CD4-positive, alpha-beta T cell treated with Interleukin-10 for 1 hour (primary cell): ENCODE measurements at places on chromosomes 16 and 17.

DNA sequence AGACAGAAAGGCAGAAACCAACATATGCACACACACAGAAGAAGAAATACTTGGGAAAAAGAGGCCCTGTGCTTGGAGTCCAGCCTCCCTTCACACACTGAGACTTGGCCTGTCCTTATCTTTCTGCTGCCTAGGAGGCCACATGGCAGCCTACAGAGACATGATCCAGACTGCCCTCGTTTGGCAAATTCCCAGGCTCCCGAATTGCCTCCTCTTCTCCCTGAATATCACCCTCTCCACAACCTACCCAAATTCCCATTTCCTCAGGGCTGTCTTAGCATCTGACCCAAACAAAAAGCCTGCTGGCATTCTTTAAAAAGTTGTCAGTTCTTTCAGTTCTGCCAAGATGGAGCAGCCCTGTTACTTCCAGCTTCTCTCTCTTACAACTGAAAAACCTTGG is 59.8 kb downstream of the DNAH17 start:
- DNase-seq, result no peak

DNA sequence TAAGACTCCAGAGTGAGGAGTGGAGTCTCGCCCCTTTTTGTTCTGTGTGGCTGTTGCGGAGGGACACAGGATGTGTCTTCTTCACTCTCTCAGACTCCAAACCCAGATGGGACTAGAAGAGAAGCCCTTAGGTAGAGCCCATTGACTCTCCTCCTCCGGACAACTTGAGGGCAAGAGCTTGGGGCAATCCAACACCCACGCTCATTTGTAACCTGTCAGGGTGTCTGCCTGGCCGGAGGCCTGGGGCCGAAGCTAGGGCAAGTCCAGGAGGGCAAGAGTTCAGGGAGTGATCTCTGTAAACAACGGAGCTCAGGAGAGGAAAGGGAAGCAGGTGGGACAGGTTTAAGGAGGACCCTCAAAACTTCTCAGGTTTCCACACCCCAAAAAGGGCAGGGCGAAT is 1.4 kb upstream of the HOXB1 start:
- DNase-seq, result no peak

DNA sequence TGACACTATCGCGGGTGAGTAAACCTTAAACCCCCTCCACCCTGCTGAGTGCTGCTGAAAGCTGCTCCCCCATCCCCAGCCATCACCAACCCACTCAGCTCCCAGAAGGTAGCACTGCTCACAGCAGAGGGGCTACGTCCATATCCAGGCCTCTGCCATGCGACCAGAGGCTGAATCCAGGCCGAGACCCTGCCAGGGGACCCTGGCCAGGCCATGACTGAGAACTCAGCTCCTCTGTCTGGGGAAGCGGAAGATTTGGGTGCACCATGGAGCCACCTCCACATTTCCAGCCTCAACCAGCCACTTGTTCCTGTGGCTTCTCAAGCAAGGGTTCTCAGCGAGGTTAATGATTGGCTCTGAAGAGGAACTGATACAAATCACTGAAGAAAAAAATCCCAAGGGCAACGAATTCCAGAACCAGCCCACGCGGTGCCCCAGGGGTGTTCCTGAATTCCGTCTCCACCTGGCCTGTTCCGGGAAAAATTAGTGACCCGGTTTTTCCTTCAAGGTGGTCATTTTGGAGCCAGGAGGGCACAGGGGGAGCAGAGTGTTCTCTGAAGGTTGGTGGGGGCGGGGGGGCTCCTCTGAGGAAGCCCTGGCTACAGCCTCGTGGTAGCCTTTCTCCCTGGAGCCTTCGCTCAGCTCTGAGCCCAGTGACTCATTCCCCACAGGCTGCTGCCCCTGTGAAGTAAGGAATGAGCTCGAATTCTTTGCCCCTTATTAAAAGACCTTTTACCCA is 9.3 kb upstream of the SLC16A5 start:
- DNase-seq, result no peak

GRCh38 chr17:16013943-16014407 is 14.4 kb downstream of the TTC19 start:
- DNase-seq, result no peak

DNA sequence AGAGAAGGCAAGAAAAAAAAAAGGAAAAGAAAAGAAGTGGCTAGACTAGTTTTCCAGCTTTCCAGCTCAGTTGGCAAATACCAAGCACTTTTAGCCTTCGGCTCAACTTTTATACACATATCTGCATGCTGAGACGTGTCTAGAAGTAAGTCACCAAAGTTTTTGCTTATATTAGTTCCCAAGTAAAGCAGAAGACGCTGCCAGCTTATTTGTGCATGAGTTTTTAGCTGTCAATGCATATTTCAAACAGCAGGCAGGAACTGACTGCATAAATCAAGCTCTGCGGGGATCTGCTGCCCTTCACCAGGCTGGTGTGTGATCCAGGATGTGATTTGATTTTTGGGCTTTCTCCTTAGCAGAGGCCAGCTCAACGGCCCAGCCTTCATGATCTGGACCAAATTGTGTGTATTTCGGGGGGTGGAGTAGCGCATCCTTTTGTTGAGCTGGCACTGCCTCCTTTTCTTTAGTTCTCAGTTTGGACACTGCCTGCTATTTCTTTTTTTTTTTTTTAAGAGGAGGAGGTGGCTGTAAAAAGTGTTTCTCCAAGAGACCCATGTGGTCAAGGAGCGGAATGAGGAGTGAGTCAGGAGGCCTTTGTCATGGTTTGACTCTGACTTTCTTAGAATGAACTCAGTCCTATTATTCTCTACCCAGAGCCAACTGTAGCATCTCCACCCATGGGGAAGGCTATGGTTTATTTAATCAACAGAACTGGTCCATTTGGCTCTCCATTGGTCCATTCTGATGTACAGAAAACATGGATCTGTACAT is 162.6 kb upstream of the XYLT1 start:
- DNase-seq, result no peak

DNA sequence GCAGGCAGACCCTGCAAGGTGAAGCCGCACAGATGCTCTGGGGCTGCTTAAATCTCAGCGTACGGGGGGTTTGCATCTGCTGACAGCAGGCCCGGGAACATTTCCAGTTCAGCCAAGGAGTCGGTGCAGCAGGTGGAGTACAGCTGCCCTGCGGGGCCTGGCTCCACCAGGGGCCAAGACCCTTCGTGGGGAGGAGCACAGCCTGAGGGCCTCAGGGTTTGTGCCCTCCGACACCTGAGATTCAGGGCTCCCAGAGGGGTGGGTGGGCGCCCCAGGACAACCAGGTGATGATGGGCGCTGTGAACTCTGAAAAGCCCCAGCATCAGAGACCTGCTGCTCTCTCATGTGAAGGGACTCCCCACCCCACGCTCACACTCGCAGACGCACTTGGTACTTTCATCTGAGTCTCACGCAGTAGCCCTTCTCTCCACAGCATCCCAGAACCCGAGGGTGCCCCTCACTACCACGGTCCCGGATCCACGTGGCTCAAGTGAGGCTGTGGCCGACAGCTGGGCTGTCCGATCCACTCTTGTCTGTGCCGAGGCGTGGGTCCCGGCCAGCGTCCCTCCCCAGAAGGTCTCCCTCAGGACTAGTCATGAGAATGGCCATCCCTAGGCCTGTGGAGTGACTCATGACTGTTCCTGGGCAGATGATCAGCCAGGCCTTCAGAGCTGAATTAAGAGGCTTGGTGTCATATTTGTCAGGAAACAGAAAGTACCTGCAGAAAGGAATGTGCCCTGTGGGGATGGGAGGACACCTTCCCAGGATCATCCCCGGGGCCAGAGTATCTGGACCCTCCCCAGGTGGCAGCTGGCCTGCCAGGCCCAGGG is 29.6 kb downstream of the ACSF3 start:
- no peak for DNase-seq

DNA sequence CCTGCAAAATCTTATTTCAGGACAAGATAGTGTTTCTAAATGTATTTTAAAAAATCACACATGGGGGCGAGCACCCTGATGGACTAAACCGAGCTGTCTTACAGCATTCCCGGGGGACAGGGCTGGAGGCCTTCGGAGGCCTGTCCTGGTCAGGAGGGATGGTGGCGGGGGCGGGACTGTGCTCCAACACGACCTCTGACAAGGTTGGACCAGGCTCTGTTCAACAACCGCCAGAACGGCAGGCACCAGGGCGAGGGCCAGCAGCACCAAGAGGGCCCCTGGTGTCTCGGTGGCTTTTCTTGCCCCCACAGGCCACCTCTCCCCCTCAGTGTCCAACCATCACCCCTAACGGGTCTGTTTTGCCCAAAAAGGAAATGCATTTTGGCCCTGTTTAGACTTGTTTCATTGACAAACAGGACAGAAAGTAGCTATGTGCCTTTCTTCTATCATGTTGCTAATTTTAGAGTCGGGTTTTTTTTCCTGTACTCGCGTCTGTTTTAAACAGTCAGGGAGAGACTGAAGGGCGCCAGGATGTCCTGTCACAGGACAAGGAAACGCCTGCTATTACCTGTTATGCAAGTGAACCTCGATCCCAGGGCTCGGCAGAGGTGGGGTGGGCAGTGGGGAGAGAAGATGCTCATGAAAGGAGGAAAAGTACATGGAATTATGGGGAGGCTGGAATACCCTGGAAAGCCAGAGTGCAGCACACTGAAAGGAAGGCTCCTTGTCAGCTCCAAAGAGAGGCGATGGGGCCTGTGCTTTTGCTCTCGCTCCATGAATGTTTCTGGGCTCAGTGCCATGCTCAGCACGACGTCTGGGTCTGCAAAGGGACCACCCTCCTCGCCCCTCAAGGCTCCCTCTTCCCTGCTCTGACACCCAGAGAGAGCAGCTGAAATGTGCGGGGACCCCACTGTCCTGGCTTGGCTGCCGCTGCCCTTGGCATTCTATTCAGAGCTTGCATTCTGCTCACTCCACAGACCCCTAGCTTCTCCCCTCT is 11.9 kb downstream of the TMEM204 start:
- DNase-seq, result no peak

DNA sequence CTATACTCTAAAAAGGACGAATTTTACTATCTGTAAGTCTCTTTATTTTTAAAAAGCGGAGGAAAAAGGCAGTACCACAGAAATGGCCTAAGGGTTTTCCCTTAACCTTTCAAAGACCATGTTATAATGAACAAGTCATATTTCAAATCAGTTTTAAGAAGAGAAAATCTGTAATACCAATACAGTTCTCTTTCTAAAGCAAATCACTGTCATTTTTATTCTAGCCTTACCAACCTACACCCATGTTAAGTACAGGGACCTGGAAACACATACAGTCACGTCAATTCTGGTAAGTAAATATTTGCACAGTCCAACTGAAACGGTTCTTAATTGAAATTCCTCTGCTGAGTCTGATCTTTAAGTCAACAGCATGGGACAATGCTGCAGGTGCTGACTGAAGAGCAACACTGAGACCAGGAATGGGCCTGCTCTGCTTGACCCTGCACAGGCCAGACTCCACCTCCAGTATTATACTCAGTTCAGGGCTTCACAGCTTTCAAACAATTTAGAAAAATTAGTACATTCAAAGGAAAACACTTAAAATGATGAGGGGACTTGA is 20.2 kb downstream of the MBTPS1 start:
- DNase-seq, result no peak

- DNase-seq, result no peak
Measured at GRCh38 chr16:49499869-49500610, 126.4 kb downstream of the C16orf78 start.

GRCh38 chr17:35448214-35448898 is at the start of gene SLFN13:
Gene SLFN13 (minus strand): TSS chr17:35448766. CDS start chr17:35445680, 3,086 bp downstream.
- peak; percentile 85 for DNase-seq

DNA sequence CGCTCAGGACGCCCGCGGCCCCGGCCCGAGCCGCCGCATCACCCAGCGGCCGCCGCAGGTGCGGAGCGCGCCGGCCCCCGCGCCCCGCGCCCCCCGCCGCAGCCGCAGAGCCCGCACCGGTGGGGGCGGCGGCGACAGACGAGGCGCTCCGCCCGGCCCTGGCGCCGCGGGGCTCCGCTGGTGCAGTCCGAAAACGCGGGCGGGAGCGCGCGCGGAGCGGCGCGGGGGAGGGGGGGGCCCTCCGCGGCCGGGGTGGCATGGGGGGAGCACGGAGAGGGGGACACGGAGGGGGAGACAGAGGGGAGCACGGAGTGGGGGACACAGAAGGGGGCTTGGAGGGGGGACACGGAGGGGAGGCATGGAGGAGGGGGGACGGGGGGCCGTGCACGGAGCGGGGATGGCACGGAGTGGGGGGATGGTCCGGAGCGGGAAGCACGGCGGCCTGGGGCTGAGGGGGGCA is at the start of gene AATK:
TSS of gene AATK (minus strand) at position 189 of the 460 bp plus-strand sequence. CDS start 229 bp downstream, outside the sequence.
- no peak for DNase-seq

GRCh38 chr17:65485388-65486299 is 75.8 kb downstream of the AXIN2 start:
- DNase-seq, result no peak

DNA sequence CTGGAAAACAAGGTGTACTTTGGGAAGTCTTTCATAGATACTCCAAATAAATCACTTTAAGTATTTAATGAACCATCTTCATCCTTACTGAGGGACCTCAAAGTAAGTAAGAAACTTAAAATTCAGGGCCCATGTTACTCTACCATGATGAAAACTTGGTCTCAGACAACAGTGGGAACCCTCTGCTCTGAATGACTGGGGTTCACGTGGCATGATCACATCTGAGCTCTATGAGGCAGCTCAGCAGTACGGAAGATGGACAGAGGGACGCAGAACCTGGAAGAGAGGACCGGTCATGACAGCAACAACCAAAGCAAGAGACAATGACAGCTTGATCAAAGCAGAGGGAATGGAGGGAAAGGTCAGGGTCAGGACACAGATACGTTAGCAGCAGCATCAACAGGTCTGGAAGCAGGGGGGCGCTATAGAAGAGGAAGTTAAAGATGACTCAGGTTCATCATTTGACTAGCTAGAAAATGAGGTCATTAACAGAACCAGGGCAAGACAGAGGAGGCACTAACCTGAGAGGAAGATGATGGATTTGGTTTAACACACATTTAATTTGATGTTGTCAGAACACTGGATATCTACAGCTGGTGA is 9.5 kb downstream of the XPO6 start:
- DNase-seq, result peak; percentile 45
